Lower leg skin (tissue), 4 donors: ENCODE measurements at places on chromosomes 5 and 9.

- no peak for DNase-seq
These were observed 29.3 kb downstream of the ADAMTS16 start for GRCh38 chr5:5169466-5169865.

DNA sequence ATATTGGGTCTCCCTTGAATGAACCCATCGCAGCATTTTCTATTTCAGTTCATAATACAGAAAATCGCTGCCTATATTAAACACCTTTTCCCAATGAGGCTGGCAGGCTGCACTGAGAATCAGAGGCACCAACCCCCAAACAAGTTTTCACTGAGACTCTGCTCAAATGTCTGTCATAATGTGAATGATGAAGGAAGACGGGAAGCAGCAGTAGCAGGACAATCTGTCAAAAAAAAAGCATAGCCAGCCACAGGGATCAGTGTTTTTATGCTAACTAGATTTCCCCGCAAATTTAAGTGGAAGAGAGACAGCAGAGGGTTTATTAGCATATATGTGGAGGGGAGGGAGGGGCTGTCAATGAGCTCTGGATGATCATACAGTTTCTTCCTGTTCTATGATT lies 162.7 kb upstream of the PDE4D start:
- DNase-seq = no peak

DNA sequence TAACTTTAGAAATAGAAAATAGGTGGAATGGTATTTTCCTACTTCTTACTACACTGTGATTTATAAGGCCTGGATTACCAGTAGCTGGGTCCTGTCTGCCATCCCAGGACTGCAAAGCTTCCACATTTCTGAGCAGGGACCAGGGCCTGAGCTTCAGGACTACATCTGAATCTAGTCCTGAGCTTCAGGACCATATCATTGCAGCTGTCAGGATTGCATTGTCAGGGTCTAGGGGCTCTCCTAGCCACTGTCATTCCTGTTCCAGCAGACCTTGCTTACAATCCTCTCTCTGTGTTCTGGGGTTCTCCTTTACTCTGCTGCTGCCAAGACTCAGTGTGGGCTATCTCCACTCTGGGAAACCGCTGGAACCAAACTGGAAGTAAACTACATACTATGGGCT lies 16.3 kb downstream of the RAB3C start:
- DNase-seq = no peak

GRCh38 chr9:121082075-121082474 lies 7.3 kb downstream of the CNTRL start:
- DNase-seq = no peak

DNA sequence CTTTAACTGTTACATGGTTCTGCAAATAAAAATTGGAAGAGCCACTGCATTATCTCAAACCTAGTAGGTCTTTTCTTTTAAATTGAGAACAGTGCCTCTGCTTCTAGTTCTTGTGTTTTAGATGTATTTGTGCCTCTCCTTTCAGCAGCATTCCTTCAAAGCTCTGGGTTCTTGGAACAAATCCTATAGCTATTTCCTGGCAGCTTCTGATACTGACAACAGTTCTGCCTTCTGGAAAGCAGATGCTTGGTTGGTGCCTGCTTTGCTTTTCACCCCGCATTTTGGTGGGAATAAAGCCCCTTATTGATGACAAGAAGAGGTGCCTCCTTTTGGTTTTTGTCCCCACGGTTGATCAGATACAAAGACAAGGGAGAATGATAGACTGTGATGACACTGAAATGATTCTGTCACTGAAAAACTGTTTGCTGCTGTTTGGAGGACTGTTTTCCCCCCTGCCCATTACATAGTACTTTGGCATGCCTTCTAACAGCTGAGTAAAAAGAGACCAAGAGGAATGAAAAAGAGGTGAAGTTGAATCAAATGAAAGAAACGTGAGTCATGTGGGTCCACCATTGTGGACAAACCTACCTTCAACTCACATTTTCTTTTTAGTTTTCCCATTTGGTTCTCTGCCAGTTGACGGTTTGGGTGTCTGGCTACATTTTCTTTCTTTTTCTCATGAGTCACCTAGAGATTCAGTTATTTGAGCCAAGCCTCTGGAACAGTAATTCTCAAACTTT lies 5.6 kb downstream of the PTCD2 start:
- no peak for DNase-seq

DNA sequence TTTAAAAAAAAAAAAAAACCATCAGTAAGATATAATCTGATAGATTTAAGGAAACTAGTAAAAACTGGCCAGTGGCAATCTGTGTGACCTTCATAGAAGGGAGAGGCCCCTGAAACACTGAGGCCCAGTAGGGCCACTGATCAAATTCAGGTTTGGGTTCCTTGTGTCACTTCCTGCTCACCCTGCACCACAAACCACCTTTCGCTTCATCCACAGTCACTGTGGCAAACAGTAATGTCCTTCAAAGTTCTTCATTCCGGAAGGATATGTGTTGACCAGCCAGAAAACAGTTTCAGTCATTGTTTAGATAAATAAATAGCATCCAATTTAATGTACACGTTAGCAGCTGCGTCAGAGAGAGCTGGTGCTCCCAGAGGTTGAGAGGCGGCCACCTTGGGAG lies 222.1 kb downstream of the CFAP90 start:
- DNase-seq = no peak

DNA sequence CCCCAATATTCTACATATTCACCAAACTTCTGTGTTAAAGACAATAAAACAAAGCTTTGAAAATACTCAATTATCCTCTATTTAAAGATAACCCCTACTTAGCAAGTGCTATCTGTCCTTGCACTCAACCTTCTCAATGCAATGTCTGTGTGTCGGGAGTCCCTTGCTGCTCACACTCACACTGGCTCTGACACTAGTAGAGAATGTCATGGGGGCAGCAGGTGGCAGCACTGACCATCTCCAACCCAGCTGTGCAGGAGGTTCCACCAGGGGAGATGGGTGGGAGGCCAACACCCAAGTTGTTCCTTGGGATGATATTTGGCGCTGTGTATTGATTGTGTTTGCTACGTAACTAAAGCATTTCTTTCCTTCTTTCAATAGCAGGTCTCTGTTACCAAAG lies 59.4 kb upstream of the SIMC1 start:
- DNase-seq = no peak

GRCh38 chr9:97039514-97039860 lies 545 bp upstream of the CTSV start:
- DNase-seq = peak; percentile 69
